ENCODE measurements at places on chromosomes 7 and 10.

GRCh38 chr7:112782498-112782897, 7.7 kb downstream of the TMEM168 start:
- no peak for DNase-seq

- DNase-seq: no peak
Measured at GRCh38 chr10:125087191-125087896, 73.0 kb downstream of the CTBP2 start.

DNA sequence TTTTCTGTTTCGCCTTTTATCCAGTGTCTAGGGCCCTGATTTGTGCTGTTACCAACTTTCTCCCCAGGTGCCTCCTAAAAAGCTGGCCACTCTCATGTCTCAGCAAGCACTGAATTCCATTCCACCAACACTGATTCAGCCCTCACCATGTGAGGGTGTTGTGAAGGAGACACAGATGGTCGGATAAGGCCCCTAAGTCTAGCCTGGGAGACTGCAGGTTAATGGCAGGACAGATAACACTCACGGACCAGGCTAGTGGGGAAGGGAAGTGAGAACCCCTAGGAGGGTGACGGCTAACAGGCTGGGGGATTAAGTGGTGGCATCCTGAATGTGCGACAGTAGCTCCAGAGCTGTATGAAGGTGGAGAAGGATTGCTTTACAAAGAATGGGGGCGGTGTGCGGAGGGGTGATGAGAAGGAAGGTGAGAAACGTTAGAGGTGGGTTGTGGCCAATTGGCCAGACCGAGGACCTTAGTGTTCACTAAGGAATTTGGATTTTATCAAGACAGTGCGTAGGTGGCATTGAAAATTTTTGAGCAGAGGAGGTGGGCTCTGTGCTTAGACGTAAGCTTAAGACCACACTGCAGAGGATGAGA, 3.8 kb upstream of the DUSP5 start:
- no peak for DNase-seq

GRCh38 chr10:58041901-58042300, 225.8 kb downstream of the IPMK start:
- DNase-seq: no peak

GRCh38 chr7:124938128-124938527, 8.5 kb upstream of the POT1 start:
- no peak for DNase-seq

GRCh38 chr10:119491966-119492757, 50.4 kb downstream of the RGS10 start:
- no peak for DNase-seq

- DNase-seq: no peak
Measured at GRCh38 chr7:103388469-103389140, 41.2 kb downstream of the PSMC2 start.

DNA sequence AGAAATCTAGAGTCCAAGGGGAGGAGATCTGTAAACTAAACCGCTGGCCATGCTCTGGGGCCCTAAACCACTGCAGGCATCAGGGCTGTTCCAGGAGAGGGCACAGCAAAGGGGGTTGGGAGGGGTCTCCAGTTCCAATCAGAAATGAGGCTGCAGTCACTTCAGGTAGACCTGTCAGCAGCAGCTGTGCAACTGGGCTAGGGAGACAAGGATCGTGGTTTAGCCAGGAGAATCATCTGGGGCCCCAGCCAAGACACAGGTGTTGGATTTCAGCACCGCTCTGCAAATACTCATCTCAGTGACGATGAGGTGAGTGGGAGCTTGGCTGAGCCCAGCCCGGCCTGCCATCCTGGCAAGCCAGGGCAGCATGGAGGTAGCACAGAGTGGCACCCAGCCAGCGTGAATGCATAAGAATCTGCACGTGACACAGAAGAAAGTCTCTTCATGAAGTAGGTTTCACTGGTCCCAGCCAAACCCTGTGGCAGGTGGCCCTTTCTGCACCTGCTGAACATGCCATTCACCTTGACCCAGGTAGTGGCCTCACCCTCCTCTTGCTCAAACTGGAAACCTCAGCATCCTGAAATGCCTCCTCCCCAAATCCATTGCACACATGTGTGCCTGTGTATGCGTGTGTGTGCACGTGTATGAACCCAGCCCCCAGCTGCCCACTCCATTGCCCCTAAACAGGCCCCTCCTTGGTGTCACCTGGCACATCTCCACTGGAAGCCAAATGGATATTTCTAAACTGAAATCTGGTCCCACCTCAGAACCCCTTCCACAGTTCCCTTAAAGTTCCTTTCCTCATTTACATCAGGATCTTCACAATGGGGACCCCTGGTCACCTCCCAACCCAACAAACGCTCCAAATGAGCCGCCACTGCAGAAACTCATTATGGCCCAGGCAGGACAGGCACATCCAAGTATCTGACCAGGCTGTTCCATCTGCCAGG, 9.6 kb downstream of the GPRIN2 start:
- DNase-seq: no peak

- DNase-seq: no peak
Measured at GRCh38 chr7:75042286-75042685, 31.3 kb downstream of the RCC1L start.

- DNase-seq: no peak
Measured at GRCh38 chr7:135745703-135746312, 2.8 kb downstream of the FAM180A start.

DNA sequence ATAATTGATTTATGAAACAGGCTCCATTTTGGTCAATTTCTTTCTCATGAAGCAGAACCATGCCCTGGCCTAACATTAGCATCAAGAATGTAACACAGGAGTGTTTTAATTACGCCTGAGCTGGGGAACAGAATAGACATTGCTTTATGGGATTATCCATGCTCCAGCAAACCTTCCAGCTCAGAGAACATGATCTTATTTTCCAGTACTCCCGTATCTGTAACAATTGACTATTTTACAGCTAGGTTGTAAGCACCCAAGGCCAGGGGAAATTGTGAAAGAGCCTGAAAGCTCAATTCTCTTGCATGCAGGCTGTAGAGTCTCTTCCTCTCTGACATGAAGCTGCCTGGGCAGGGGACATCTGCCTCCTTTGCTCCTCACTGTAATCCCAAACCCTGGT, 30.8 kb upstream of the CRYGN start:
- no peak for DNase-seq

GRCh38 chr10:83492004-83492403, 647.3 kb upstream of the GHITM start:
- DNase-seq: no peak

DNA sequence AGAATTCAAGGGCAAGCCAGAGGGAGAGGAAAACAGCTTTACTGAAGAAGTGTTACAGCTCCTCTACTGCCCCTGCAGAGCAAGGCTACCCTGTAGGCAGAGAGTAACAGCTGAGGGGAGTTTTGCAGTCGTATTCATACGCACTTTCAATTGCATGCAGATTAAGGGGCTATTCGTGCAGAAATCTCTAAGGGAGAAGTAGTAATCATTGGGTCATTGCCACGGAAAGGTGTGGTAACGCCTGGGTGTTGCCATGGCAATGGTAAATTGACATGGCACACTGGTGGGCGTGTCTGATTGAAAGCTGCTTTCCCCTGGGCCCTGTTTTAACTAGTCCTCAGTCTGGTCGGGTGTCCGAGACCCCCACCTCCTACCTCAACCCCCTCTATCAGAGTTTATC, 227.2 kb downstream of the NSUN6 start:
- DNase-seq: no peak

DNA sequence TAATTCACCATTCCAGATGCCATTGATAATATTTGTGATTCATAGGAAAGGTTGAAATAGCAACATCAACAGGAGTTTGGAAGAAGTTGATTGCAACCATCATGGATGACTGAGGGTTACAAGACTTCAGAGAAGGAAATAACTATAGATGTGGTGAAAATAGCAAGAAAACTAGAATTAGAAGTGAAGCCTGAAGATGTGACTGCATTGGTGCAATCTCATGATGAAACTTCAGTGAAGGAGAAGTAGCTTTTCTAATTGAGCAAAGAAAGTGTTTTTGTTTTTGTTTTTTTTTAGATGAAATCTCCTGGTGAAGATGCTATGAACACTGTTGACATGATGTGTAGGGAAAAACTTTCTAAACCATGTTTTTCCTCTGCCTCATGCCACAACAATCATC, 18.7 kb upstream of the CD36 start:
- no peak for DNase-seq
